ENCODE measurements at places on chromosomes 6 and 20.

DNA sequence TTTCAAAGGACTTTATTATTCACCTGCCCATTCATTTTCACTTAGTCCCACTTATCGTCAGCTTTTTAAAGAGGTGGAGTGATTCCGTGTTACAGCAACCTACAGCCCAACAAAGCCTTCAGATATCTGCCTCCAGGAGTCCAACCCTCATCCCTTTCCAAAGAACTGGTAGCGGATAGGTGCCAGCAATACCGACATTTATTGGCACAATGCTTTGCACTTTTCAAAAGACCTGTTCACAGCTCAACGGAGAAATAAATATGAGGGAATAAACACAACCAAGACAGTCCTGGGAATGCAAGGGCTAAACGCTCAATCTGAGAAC, 819 bp upstream of the MTRF1L start:
- no peak for DNase-seq

DNA sequence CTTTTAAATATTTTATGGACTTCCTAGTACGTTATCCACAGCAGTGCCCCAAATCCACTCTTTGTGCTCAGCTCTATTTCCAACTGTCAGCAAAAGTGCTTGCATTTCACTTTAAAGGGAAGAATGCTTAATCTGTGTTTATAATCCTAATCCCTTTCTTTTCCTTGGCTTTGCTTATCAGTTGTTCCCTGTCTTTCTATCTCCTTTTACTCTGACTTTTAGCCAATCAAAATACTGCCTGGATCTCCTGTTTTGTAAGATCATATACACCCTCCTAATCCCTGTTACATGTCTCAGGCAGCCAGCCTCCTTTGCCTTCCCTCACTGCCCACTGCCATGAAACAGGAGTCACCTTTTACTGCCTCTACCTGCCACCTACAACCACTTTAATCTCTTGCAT, 102.9 kb downstream of the AIG1 start:
- no peak for DNase-seq

DNA sequence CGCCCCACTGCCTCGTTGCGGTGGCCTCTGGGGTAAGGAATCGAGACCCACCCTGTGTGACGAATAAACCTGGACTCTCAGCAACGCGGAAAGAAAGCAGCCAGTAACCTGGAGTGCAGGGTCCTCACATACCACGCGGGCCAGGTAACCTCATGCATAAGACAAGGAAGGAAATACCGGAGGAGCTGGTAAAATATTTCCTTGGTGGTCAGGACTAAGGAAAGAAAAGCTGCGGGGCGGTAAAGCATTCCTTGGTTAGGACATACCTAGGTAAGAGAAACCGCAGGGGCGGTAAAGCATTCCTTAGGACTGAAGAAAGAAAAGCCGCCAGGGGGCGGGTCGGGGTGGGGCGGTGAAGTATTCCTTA, 80.7 kb downstream of the SYTL3 start:
- no peak for DNase-seq

- no peak for DNase-seq
Measured at GRCh38 chr6:66675906-66676305, 968.9 kb upstream of the EYS start.

DNA sequence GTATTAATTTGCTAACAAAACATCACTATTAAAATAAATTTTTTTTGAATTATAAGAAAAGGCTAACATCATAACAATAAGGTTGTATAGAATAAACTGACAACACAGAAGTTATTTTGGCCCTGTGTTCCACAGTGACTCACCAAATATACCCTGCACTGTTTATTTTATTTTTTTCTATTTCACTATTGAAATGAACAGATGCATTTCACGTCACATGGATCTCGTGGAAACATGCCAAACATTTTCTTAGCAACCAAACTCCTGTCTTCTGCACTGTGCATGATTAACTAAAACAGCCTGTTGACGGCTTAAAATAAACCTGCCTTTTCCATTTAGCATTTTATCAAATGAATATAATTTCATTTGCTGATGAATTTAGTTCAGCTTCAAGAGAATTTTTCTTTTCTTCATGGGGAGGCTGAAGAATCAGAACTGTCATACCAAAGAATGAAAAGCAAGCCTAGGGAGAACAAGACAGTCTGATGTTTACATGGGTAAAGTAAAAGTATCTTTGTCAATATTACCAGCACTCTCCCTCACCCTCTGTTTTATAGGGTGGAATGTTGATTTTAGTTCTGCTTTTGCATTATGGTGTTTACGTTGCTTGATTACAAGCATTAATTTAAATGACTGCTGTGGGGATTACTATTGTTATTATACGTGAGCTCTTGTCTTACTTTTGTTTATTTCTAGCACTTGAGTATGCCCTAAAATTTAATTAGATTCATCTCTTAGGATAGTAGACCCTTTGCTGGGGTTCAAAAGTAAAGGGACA, 115.3 kb downstream of the LCA5 start:
- DNase-seq: no peak

GRCh38 chr6:170449835-170450753, 103.0 kb downstream of the PSMB1 start:
- no peak for DNase-seq

DNA sequence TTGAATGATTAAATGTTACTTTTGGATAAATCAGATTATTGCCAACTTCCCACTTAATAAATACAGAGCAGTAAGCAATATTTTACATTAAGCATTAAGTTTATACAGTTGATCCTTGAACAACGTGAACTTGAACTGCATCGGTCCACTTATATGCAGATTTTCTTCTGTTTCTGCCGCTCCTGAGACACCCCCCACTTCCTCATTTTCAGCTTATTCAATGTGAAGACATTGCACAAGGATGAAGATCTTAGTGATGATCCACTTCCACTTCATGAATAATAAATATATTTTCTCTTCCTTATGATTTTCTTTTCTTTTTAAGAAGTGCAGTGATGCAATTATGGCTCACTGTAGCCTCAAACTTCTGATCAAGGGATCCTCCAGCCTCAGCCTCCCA, 167.2 kb downstream of the LINC00237 start:
- DNase-seq: no peak

All from activated CD4-positive, alpha-beta T cell treated with anti-CD3 and anti-CD28 coated beads, Interleukin-2, amount 50 U/mL, for 16 hours (primary cell).